ENCODE measurements at places on chromosomes 5 and 9.

DNA sequence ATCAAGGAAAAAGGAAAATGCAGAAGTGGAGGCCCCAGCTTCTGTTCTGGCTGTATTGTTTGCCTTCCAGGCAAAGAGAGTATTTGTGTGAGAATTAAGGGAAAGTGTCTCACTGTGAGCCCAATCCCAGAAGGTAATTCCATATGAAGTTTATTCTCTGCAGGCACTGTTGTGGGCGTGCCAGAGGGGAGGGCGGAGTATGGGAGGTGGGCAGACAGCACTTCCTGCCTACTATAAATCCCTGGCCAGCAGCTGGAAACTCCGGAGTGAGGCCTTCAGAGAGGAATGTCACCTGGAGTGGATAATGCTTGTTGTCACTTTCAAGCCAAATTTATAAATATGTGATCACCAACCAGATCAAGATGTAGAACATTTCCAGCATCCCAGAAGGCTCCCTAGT, 209.5 kb downstream of the ARHGAP26 start:
- no peak for DNase-seq

GRCh38 chr9:135924628-135925338, 17.4 kb upstream of the CAMSAP1 start:
- DNase-seq, result no peak

DNA sequence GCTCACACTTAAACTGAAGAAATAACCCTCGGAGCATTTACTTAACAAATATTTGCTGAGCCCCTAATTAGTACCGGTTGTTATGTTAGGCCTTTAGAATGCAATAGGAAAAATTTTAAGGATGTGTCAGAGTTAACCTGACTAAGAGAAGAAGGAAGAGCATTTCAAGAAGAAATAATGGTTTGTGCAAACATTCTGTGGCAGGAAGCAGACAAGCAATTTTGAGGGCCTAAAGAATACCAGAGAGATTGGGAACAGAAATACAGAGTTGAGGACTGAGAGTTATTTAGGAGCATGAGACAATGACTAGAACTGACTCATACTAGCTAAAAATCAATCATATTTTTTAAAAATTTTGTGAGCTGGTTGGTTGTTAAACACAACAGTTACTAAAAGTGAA, 218.8 kb downstream of the PRR16 start:
- no peak for DNase-seq

GRCh38 chr9:4547016-4547415, 56.7 kb downstream of the SLC1A1 start:
- DNase-seq, result no peak

DNA sequence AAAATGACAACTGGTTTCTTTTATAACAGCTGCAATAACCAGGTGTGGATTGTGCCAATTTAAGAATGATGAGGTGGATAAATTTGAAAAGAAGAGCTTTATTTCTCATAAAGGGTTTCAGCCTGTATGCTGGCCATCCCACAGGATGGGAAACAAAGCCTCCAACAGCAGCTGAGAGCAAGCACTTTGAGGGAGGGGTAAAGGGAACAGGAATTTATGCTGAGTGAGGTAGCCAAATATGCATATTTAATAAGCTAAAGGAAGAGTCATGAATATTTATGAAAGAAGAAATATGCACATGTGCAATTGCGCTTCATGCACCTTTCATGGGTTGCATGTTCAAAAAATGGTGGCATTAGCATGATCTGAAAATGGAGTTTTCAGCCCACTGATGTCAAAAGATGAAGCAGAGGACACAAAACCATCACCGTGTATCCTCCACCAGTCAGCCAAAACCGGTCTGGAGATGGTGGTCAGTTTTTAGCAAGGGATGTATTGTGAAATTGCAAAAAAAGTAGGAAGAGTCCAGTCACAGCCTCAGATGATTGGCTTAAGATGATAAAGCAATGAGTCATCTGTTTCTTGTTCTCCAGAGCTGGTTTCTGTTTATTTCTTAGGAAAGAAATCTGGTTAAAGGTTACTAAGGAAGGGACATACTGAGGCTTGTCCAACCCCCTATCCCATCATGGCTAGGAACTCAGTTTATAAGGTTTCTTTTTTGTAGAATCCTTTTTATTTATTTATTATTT, 47.9 kb downstream of the DEPDC1B start:
- DNase-seq, result no peak

DNA sequence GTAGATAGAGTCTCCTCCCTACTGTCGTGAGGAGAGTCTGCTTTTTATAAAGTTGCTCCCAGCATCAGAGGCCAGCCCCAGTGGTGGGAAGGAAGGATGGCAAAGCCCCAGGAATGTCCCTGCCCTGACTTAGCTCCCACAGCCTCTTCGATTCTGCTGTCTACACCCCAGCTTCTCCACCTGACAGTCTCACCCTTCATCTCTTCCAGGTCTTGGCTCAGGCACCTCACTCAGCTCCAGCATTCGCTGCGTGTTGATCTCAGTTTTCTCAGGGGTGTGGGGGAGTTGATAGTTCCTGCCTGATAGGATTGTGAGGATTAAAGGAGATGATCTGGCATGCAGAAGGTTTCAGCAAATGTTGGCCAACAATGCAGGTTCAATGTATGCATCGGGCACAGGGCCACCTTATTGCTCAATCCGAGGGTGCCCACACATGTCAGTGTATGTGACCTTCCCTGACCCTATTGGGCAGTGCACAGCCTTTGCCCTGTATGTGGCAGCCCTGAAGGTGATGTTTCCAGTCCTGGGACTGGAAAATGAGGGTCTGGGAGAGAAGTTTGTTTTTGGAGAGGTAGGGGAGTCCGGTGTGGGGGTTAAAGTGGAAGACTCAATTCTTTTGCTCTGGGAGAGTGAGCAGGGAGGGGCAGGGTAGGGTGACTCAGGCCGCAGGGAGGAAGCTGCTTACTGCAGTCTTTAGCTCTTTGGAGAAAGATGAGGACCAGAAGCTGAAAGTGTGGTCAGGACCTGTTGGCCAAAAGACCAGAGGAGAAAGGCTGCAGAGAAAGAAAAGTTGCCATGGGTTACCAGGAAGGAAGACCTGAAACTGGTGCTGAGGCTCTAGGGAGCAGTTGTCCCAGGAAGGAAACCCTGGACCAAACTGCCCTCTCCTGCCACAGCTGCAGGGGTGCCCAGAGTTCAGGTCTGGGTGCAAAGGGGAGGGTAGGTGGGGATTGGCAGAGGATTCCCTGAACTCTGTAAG, 153.2 kb downstream of the MACROH2A1 start:
- DNase-seq, result peak; percentile 58

GRCh38 chr9:134195558-134195957, 31.2 kb upstream of the RNU6ATAC start:
- DNase-seq, result peak; percentile 47

- no peak for DNase-seq
Observed at GRCh38 chr9:126838895-126839294, 21.5 kb upstream of the ZBTB34 start.

GRCh38 chr9:18487611-18488010, 13.7 kb downstream of the ADAMTSL1 start:
- no peak for DNase-seq

GRCh38 chr5:3226196-3226920, 369.3 kb upstream of the IRX1 start:
- DNase-seq, result no peak

DNA sequence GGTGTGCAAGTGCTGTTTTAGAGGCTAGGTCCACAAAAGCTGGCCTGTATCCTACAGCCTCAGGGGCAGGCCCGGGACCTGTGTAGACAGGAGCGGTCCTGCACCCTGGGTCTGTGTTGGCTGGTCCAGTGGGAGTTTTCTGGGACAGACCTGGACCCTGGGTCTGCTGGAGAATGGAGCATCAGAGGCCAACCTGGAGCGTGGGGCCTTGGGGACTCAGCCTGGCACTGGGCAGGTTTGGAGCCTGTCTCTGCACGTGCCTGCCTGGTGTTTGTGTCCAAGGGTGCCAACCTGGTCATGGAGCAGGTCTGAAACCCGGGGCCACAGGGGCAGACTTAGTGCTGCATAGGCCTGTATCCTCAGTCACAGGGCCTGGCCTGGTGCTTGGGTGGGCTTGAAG, 45.8 kb downstream of the SRFBP1 start:
- DNase-seq, result peak; percentile 56

DNA sequence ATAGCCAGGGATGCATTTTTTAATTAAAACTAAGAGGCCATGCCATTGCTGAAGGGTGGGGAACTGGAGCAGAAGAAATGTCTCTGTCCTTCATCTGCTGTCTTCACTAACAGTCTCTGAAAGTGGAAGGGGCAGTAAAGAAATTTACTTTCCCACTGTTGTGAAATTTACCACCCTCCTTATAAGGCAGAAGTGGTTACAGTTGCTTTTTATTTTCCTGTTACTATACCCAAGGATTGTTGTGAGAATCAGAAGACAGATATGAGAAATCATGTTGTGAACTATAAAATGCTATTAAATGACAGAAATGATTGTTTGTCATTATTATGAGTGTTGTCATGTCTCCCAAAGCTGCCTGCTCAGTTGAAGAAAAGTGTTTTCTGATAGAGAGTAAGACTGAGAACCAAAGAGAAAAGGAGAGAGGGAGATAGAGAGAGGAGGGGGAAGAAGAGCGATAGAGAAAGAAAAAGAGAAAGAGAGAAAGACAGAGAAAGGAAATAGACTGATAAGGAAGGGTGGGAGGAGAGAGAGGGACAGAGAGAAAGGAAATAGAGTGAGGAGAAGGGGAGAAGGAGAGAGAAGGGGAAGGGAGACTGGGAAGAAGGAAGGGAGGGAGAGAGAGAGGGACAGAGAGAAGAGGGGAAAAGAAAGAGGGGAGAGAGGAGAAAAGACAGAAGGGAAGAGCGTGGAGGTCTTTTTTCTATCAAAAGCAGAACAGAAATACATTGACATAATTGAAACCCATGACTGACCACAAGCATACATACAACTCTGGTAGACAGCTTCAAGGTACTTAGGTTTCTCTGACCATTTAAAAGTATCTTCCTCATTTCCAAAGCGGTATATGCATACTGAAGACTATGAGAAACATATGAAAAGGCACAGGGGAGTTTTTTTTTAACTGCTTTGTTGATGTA, 22.5 kb downstream of the SEC61B start:
- no peak for DNase-seq

DNA sequence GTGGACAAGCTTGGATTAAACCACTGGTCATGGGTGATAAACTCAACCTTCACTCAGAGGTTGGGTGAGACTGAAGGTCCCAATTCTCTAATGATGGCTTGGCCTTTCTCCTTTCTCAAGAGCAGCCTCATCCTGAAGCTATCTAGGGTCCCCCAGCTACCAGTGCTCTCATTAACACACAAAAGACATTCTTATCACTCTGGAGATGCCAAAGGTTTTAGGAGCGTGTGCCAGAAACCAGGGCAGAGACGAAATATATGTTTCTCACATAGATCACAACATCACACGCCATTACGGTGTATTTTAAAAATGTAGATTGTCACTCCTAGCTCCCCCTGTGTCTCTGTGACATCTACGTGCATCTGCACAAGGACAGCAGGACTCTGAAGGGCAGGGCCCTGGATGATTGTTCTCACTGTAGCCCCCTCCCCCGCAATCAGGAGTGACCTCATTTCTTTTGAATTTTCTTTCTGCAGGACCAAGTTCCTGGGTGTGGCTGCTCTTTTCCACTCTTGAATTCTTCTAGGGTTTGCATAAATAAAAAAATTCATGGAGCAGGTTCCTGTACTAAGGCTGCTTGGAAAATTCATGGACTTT, 311.3 kb downstream of the GADD45G start:
- no peak for DNase-seq

Measured in posterior vena cava (tissue), 2 donors.